ENCODE measurements at places on chromosomes 6 and 20.

DNA sequence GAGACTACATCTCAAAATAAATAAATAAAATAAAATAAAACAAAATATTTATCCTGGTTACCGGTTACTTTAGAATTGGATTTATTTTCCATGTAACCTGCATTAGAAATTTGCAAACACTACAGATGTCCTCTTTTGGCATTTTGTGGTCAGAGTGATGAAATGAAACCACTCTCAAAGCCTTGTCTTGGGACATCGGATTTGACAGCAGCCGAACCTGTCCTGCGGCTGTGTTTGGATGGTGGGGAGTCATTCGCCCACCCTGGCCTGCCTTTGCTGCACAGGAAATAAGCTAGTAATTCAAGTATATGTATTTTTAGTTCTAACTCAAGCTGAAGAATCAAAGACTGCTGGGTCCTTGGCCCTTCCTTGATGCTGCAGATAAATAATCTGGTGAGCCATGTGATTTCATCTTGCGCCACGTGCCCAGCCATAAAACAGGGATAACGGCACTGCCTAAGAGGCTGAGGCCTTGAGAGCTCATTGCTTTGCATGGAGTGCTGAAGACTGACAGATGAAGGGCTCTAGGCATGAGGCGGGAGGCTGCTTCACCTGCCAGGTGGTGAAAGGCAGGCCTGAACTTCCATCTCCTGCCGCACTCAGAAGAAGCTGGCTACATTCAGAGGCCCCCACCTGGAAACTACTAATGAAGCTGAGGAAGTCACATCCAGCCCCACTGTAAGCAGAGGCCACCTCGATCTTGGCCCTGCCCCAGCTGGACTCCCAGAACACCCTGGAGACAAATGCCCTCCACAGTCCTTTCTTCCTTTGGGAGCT lies 76.9 kb downstream of the NOL4L start:
- no peak for DNase-seq

DNA sequence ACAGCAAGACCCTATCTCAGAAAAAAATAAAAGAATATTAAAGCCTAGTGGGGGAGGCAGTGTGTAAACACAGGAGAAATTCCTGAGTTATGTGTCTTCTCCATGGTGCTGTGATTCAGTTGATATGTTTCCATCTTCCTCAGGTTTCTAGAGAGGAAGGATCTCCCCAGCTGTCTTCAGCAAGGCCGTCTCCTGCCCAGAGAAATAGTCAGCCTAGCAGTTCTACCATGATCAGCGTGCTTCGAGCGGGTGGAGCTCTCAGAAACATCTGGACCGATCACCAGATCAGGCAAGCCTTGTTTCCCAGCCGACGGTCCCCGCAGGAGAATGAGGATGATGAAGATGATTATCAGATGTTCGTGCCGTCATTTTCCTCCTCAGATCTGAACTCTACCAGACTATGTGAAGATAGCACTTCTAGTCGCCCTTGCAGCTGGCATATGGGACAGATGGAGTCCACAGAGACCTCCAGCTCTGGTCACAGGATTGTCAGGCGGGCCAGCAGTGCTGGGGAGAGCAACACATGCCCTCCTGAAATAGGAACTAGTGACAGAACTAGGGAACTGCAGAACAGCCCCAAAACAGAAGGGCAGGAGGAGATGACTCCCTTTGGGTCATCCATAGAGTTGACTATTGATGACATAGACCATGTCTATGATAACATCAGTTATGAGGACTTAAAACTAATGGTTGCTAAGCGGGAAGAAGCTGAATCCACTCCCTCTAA lies 34.9 kb upstream of the MTHFD1L start:
- DNase-seq, result no peak

DNA sequence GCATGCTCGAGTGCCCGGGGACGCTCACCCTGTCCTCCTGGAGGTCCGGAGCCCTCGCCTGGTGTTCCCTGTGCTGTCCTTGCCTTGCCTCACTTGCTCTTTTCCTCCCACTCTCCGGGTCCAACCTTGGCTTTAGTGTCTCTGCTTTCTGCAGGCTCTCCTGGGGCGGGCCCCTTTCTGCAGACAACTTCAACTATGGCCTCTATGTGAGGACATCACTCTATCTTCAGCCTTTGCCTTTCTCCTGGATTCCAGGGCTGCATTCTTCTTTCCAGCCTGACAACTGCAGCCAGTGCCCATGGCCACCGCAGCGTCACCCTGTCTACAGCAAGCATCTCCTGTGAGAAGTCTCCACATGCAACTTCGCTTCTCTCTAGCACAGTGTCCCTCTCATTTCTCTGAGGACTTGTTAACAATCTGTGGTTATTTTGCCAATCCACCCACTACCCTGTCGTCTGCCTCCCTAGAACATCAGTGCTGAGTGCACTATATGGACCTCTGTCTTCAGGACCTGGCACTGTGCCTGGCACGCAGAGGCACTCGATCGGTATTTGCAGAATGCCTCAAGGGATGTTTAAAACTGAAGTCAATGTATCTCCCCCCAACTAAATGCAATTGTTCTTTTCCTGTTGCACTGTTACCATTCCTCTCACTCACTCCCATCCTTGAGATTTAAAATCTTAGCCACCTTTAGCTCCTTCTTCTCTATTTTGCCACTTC lies 35.9 kb downstream of the FOXC1 start:
- no peak for DNase-seq

- DNase-seq, result no peak
Measured at GRCh38 chr20:53660947-53661381, 67.3 kb upstream of the ZNF217 start.

DNA sequence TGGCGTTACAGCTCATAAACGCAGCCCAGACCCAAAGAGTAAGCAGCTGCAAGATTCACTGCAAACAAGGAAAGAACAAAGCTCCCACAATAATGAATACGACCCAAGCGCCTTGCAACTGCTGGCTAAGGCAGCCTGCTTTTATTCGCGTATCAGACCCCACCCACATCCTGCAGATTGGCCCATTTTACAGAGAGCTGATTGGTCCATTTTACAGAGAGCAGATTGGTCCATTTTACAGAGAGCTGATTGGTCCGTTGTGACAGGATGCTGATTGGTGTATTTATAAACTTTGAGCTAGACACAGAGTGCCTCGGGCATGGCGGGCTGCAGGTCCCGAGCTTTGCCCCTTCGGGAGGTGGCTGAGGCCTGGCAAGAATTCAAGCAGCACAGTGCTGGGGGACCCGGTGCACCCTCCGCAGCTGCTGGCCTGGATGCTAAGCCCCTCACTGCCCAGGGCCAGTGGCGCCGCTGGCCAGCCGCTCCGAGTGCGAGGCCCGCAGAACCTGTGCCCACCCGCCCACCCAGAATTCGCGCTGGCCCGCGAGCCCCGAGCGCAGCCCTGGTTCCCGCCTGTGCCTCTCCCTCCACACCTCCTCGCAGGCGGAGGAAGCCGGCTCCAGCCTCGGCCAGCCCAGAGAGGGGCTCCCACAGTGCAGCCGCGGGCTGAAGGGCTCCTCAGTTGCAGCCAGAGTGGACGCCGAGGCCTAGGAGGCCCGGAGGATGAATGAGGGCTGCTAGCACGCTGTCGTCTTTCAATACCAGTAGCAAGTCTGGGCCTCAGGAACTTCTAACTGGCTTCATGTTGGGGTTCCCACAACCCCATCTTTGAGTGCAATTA lies 11.2 kb upstream of the RPS10 start:
- DNase-seq, result no peak

- no peak for DNase-seq
Measured at GRCh38 chr6:104603108-104603745, 256.5 kb downstream of the HACE1 start.

GRCh38 chr6:84639396-84639795 lies 125.0 kb downstream of the TBX18 start:
- no peak for DNase-seq

- DNase-seq, result no peak
Measured at GRCh38 chr6:147793871-147794643, 285.6 kb downstream of the SAMD5 start.

- DNase-seq, result no peak
Measured at GRCh38 chr20:18046535-18046934, 11.2 kb downstream of the OVOL2 start.

- peak; percentile 51 for DNase-seq
Measured at GRCh38 chr6:90393232-90393884, 96.7 kb upstream of the BACH2 start.

DNA sequence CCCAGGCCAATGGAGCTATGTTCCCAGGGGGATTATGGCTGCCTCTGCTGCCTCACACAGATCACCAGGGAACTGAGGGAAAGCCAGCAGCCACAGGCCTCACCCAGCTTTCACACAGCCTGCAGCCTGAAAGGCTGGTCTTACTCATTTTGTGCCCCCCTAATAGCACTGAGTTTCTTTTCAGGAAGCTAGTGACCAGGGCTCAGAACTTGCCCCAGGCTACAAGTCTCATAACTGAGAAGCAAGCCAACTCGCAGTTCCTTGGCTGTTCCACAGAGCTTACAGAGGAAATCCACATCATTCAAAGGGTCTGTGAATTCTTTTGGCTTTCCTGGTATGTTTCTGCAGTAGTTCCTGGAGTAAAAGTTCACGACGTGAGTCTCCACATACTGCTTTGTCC lies 524.8 kb upstream of the GJE1 start:
- DNase-seq, result no peak

- DNase-seq, result no peak
Measured at GRCh38 chr6:145548933-145549648, 186.2 kb downstream of the EPM2A start.

- DNase-seq, result no peak
Measured at GRCh38 chr20:1820138-1821079, 74.8 kb upstream of the SIRPA start.

GRCh38 chr6:73109659-73110058 lies 115.6 kb downstream of the KHDC1L start:
- DNase-seq, result no peak

DNA sequence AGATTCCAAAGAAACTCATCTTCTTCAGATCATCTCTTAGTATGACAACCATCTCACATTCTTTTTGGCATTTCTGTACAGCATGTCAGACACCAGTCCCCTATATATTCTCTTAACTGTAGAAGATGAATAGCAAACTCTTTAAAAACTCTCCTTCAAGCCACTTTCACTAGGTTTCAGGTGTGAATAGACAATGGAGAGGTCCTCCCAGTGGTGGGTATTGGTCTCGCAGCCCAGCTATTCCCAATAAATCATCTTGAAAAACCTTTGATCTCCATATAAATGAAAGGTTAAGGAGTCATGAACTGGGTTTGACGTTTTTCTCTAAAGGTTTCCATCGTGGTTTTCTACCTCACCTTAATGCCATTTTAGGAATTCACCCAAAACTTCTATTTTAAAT lies 180.0 kb downstream of the GJA1 start:
- DNase-seq, result no peak

DNA sequence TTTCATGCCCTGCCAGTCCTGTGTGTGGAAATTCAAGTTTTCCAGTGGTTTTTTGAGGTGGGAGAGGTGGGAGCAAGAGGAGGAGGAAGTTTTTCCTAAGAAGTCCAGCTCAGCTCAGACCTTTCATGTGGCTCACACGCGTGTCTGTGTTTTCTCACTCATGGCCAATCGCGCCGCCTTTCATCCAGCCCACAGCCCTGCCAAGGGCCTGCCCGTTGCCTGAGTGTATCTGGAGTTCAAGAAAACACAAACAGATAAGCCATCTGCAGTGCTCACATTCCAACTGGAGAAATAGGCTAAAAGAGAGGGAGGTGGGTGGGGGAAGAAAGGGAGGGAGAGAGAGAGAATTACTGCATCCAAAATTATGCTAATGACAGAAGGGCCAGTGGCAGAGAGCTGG lies 12.6 kb upstream of the MPC1 start:
- no peak for DNase-seq

DNA sequence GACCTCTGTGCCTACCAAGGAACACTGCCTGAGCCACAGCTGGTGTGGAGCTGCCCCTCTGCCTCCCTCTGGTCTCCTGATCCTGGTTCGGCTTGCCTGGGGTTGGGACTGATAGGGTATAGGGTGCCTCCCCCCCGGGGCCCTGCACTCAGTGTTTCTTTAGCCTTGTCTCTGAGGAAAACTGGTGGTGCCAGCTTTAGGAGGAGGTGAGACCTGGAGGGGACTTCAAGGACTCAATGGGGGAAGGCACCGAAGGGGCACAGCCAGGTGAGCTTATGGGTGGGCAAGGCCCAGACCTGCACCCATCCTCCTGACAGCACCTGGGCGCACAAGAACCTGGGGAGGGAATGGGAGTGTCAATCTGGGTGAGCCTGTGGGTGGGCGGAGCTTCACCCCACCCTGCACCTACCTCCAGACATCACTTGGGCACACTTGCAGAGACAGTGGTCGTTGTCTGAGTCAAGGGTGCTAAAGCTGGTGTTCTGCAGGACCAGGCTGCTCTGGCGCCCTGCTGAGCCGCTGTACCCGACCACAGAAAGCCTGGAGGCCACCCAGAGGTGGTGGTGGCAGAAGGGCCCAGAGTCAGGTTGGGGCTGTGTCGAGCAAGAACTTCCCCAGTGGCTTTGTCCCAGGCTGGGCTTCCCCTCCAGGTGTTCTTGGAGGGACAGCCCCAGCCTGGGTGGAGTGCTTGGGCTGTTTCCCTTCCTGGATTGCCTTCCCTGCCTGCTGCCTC lies 40.5 kb downstream of the FAM110A start:
- no peak for DNase-seq

DNA sequence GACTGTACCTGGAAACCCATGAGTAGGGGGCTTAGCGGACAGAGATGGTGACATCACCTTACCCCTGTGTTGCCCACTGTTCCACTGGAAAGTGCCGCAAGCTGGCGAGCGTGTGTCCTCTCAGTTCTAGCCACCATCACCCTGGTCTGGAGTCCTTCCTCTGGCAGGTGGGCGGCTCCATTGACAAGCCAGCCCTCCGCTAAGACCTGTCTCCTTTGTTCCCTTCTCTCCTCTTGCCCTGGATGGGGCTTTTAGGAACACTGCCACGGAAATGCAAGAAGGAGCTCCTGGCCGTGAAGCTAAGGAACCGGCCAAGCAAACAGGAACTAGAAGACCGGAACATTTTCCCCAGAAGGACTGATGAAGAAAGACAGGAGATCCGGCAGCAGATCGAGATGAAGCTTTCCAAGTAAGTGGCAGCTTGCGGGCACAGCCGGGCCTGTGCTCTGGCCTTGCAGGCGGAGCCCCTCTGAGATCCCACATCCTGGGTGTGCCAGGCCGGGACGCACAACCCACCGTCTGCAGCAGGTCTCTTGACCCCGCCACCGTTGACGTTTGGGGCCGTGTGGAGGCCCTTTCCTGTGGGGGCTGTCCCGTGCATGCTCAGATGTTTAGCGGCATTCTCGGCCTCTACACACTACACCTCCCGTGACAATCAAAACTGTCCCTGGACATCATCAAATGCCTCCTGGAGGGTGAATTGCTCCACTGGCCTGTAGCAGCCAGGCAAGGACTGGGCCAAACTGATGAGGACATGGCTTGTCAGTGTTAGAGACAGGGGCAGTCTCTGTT lies 127.5 kb downstream of the SYCP2 start:
- DNase-seq, result no peak

GRCh38 chr20:37510226-37510625 lies 10.8 kb upstream of the NNAT start:
- DNase-seq, result no peak

DNA sequence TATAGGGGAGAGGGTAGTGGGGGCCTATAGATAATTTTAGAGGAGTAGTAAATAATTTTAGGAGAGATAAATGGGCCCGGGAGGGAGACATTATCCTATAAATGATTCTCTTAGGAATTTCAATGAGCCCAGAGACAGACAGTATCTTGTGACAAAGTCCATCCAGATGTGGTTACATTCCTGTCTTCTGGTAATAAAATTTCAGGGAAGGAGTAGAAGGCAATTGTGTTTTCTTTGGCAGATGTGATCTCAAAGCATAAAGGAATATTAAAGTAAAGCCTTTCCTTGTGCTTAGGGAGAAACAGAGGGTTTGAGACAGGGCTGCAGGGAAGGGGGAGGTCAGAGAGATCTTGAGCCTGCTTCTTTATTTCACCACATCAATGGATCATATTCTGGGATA lies 979.8 kb upstream of the GJE1 start:
- DNase-seq, result no peak

- peak; percentile 52 for DNase-seq
Measured at GRCh38 chr6:26401987-26402658, at the start of gene BTN3A1. TSS of gene BTN3A1 (plus strand) at chr6:26402275. CDS start at chr6:26405564, 3,289 bp downstream.

Data from stimulated activated CD8-positive, alpha-beta memory T cell treated with anti-CD3 and anti-CD28 coated beads, Interleukin-4, amount 100 ng/mL, for 24 hours (primary cell).